ENCODE measurements at places on chromosomes 1 and 21.
A peak's percentile ranks its signal among the peaks of the same experiment; 100 is the strongest.

- no peak for DNase-seq
Observed at GRCh38 chr21:42708107-42708506, 54.7 kb downstream of the PDE9A start.

- DNase-seq, result peak; percentile 86
Observed at GRCh38 chr1:184025242-184025675, 12.3 kb downstream of the COLGALT2 start.

DNA sequence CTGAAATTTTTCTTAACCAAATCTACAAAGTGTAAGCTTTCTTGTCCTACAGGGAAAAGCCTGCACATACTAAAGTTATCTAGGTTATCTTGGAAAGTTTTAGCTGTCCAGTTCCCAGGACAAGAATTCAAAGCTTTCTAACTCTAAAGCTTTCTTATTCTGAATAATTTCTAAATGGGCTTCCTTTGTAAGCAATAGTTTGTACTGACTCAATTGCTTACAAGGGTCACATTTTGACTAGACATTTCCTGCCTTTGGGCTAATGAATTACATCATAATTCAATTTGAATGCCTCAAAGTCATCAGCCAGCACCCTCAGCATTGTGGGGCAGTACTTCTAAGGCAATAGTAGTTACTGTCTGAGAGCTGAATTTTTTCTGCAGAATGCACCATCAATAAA, 223.0 kb downstream of the LTN1 start:
- no peak for DNase-seq

- DNase-seq, result no peak
Observed at GRCh38 chr1:12078575-12078937, 15.5 kb downstream of the TNFRSF8 start.

DNA sequence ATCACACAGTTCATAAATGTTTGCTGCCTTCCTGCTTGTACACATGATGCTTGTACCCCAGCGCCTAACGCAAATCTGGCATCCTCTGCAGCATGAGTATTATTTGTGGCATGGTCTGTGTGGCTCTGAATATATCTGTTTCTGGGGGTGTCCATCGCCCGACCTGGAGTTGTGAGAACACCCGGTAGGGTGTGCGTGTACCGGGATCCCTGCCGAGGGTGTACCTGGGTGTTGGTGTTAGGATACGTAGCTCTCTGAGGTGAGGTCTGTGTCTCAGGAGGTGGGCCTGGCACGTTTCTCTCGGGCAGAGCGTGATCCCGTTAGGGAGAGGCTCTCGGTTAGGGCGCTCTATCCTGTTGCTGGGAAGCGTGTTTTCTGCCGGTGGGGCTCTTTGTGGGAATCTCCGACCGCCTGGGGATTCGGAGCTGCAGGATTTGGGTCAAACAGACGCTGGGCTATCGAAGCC, 10.4 kb upstream of the CDC20 start:
- DNase-seq, result no peak

DNA sequence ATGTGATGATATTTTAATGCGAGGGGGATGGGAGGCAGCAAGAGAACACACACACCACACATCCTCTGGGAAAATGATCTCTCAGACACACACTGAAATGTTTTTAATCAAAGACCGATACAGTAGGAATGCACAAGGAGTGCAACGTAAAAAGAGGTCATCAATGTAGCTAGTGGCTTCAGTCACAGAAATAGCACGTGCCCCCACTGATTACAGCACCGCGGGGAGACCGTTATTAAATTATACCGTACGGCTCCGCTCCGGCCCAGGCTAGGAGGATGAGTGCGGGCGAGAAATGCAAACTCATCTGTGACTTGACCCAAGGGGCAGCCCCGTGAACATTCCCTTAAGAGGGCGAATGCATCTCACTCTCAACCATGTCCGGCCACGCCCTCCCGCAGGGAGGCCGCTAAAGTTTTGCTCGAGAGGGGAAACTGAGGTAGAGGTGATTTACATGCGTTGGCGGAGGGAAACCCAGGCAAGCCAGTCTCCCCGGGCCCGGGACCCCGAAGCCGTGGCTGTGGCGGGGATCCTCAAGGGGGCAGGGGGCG, 552 bp downstream of the UBR4 start:
- no peak for DNase-seq

DNA sequence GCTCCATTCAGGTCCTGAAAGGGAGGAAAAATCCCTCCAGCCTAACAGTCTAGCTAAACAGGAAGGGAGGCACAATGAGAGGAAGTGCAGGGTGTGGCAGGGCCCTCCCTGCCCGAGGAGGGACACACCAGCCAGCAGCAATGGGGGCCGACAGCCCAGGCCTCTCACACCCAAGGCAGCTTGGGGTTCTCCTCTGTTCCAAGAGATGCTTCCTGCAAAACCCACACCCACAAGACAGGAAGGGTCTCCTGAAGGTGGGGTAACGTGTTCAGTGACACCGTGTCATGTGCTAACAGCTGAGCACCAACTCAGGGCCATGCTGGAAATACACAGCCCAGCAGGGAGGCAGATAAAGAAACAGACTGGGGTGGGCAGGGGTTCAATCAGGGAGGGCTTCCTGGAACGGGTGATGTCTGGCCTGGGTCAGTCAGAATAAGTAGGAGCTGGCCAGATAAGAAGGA, 10.2 kb downstream of the ECE1 start:
- DNase-seq, result no peak

- no peak for DNase-seq
Observed at GRCh38 chr21:46622226-46622625, 13.2 kb upstream of the PRMT2 start.

- no peak for DNase-seq
Observed at GRCh38 chr1:196407358-196408051, 200.7 kb downstream of the KCNT2 start.

GRCh38 chr1:200897259-200897658, 2.6 kb downstream of the INAVA start:
- DNase-seq, result no peak

DNA sequence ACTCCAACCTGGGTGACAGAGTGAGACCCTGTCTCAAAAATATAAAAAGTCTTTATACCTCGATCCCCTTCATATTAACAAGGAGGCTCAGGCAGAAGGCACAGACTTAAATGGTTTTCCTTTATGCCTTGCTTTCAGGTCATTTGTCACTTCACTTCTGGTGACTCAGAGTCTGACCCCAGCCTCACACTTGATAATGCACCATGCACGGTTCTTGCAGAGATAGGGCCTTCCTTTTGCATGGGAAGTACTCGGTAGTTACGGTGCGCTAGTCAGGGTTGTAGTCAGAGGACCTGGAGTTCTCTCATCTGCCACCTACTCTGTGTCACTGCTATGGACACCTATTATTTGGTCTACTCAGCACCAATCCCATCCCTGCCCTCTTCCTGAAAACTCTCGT, 43.6 kb upstream of the BMP8B start:
- DNase-seq, result no peak

- DNase-seq, result peak; percentile 25
Observed at GRCh38 chr1:159187647-159188374, 16.4 kb downstream of the CADM3 start.

DNA sequence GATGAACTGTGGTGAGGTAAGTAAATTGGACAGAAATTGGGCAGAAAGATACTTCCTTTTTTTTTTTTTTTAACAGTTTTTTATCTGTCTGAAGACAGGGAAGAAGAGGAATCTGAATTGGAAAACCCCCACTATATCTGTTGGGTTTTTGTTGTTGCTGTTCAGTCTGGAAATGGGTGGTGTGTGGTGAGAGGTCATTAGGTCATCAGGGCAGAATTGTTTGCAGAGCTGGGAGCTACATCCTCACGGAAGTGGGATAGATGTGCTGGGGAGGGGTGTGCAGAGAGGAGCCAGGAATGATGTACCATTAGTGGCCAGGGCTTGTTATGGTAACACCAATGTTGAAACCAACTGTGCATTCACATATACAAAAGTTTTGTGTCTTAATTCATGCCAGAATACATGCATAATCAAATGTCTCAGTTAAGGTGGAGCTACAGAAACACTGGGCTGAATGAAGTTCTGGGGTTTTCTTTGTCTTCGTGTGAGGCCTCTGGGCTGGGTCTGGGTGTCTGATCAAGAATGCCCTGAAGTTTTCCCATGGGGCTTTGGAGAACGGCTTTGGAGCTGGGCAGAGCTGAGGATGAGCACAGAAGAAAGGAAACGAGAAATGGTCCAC, 12.4 kb downstream of the USP25 start:
- no peak for DNase-seq

DNA sequence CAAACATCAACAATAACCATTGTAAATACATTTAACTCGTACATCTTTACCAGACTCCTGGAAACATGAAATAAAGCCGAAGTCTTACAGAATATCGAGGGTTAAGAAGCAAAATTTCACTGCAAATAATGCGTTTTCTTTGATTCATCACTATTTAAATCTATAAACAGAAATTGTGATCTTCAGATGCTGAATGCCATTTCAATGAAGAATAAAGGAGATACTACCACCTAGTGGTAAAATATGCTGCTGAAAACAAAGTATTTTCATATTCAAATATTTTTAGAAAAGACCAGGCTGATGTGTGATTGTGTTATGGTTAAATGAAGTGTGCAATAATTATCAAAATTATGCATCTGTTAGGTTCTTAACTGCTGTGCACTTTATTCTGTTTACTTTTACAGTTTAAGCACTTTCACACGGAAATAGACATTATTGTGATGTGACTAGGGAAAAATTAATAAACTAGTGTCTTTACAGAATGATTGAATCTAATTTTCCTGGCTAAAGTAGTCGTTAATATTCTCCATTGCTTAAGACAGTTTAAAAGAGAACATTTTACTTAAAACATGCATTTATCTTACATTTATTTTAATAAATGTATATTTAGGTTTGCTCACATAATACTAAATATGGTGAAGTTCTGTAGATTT, 1093.1 kb downstream of the MRPL39 start:
- DNase-seq, result peak; percentile 48

DNA sequence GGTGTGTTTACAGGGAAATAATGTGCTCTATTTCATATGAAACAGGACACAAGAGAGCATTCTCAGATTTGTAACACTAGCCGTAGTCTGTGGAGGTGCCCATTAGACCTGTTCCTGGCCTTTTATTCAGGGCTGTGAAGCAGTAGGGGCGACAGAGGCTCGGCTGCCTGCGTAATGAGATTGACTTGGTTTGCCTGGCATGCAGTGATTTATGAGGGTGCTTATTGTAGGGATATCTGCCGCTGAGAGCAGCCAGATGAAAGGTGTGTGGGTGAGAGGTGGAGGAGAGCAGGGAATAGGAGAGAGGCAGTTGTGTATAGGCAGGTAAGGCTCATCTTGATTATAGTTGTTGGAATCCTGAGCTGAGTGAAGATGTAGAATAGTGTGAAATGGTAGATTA, 51.3 kb downstream of the DNAJC6 start:
- no peak for DNase-seq

DNA sequence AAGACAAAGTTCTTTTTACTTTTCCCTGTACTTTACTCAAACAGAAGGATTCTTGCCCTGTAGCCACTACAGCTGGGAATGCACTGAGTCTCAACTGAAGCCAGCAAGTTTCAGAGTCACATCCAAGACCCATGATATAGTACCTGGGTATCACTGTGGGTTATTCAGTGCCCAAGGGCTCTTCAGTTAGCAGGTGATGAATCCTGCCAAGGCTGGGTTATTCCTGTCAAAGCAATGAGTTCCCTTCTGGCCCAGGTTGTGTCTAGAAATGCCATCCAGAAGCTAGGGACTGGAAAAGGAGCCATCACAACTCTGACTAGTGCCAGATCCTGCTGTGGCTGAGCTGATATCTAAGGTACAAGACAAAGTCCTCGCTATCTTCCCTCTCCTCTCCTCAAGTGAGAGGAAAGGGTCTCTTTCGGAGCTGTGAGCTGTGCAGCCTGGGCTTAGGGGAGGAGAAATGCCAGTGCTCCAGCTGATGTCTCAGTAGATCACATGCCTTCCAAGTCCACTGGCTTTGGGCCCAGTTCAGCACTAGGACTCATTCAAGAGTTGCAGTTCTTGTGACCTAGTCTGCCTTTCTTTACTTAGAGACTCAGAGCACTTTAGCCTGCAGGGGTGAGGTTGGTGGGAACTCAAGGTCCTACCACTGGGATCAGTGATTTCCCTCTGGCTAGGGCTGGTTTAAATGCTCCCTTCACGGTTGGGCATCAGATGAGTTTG, 369.4 kb downstream of the TBX15 start:
- DNase-seq, result peak; percentile 40

DNA sequence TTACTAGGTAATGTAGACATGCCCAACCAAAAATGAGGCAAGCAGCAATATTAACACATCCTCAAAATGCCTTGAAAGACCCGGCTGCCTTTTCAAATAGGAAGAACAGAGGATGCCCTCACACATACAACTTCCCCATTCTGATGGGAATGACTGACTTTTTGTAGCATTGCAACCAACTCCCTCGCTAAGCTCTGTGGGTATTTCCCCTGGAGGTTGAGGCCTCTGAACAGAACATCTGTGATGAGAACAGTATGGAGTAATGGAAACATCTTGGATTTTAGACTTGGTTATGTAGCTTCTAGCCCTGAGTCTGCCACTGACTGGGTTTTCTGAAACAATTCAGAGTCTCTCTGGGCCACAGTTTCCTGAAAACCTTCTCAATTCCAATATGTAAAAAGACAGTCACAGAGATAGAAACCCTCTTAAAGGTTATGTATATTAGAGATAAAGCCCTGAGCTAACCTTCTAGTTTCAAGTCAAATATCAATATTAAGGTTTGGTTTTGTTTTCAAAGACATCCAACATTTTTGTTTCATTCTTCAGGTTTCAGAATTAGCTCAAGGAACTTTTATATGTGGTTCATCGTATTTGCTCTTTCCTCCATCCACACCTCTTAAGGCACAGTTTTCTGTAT, 311.5 kb downstream of the SETD4 start:
- DNase-seq, result no peak

DNA sequence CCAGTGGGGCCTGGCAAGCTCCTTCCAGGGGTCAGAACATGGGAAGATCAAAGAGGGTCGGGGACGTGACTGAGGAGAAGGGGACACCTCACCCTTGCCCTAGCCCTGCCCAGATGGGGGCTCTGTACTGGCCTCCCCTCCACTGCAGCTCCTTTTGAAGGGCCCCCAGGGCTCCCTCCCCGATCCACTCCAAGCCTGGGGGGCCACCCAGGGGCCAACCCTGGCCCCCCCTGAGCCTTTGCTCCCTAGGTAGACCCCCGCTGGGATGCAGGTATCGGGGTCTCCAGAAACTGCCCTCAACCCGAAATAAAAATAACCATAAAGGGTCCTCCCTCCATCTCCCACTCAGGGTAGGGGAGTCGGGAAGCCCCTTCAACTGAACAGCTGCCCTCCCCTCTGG, 37.4 kb upstream of the FAM131C start:
- DNase-seq, result no peak

GRCh38 chr1:166721145-166721544, 118.1 kb upstream of the POGK start:
- DNase-seq, result no peak

- DNase-seq, result no peak
Observed at GRCh38 chr1:217322834-217323233, 308.1 kb downstream of the GPATCH2 start.
